ENCODE measurements at places on chromosomes 1 and 21.
A peak's percentile ranks its signal among the peaks of the same experiment; 100 is the strongest.

DNA sequence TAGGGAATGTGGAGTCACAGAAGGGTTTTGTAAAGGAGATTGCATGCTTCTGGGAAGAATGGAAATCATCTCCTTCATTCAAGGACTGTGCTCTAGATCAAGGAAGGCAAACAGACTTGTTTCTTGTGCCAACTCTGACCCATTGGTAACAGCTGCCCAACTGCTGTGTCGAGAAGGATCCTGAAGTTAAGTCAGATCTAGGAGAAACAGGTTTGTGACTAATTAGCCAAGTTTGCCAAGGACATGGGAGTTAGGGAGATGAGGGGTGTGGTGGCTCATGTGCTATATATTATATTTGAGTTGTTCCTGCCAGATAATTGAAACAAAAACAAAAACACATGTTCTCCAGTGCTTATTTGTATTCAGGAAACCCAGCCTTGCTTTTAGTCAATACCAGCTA, 251.2 kb upstream of the USP24 start:
- DNase-seq, result no peak

GRCh38 chr1:165763442-165763841, 5.2 kb downstream of the TMCO1 start:
- no peak for DNase-seq

GRCh38 chr1:52603630-52604029, 1.5 kb downstream of the GPX7 start:
- DNase-seq, result no peak

GRCh38 chr1:64291931-64292330, 88.5 kb downstream of the UBE2U start:
- no peak for DNase-seq

GRCh38 chr1:55535724-55536544, 320.8 kb upstream of the USP24 start:
- no peak for DNase-seq

GRCh38 chr21:45113543-45113942, 39.2 kb downstream of the ADARB1 start:
- no peak for DNase-seq

DNA sequence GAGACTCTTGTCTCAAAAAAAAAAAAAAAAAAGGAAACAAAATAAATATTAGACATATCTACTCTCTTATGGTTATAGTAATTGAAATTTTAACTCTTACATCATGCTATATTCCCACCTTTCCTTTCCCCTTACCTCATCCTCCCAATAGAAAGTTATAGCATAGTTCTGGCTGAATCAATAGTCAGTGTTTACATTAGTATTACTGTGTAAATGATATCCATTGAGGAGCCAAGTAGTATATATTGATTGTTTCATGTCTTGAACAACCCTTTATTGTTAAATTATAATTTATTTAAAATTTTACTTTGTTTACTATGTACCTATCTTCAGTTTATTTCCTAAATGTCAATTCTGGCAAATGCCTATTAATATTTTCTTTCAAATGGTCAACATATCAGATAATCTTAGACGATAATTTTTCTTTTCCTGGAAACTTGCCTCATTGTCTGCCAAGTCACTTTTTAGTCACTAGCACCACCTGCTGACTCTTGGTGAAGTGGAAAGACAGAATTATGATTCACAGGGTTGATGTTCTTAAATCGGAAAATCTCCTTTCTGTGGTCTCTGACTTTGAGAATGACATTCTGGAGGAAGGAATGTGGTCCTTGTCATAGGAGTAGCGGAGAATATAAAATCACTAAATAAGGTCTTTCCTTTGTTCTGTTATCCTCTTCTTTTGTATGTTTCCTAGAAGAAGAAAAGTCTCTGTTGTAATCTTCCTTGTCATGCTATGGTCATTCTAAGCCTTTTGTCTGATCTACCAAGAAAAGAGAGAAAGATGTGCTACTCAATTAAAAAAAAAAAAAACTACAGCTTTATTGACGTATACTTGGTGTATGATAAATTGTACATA, 8.6 kb downstream of the HJV start:
- DNase-seq, result peak; percentile 88

- no peak for DNase-seq
Measured at GRCh38 chr1:11571906-11572616, 82.2 kb downstream of the FBXO2 start.

GRCh38 chr1:21324368-21325141, 34.3 kb upstream of the ECE1 start:
- DNase-seq, result peak; percentile 94

DNA sequence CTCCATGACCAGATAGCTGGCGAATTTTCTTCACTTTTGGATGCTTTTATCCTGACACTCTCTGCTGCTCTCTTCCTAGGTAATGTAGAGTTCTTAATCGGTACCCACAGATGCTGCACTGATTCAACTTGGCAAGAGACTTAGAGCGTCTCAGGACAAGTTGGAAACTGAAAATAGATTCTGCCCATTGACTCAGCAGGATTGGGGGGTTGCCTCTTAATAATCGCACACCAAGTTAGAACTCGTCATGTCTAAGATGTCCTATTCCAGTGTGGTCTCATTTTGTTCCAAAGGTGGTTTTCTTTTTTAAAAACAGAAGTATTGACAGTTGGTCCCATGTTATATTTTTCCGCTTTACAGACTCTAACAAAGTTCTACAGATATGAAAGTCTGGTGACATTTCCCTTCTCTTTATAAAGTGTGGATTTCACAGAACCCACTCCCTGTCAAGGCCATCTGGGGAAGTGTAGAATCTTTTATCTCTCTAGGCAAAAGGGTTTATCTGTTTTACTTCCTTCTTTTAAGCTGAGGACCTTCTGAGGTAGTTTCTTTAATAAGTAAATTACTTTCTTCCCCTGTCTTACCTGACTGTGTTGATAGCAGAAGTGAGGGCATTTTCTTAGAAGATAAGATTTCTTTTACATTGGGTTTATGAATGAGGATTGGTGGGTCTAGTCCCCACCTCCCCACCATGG, 12.1 kb upstream of the DIPK1A start:
- no peak for DNase-seq

- no peak for DNase-seq
Measured at GRCh38 chr1:95203908-95204437, 30.0 kb upstream of the RWDD3 start.

DNA sequence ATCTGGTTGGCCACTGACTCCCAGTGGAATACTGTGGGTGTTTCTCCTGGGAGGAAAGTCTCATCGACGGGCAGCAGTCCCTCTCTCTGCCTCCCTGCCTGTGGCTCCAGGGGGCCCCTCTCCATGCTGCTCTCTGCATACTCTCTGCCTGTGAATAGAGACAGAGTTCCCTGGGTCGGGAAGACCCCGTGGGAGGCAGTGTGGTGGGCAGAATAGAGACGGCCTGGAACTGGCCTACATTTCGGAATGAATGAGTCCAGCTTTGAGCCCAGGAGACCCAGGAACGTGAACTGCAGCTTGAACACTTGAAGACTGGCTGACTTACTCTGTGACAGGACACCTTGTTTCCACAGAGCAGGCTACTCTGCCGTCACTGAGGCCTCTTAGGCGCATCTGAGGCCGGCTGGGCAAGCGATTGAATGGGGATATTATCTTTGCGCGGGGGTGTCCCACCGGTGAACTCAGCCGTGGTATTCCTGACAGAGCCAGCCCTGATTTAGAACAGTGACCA, 64.0 kb downstream of the KIF21B start:
- DNase-seq, result no peak

DNA sequence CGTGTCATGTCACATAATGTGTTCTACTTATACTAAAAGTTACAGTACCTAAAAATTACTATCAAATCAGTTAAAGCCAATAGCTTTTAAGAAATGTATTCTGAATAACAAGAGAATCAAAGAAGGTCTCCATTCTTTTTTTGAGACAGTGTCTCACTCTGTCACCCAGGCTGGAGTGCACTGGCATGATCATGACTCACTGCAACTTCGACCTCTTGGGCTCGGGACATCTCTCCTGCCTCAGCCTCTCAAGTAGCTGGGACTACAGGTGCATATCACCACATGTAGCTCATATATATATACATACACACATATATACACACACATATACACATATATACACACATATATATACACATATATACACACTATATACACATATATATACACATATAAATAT, 20.1 kb downstream of the COP1 start:
- DNase-seq, result no peak

GRCh38 chr1:19128968-19129514, 81.0 kb downstream of the UBR4 start:
- DNase-seq, result no peak

DNA sequence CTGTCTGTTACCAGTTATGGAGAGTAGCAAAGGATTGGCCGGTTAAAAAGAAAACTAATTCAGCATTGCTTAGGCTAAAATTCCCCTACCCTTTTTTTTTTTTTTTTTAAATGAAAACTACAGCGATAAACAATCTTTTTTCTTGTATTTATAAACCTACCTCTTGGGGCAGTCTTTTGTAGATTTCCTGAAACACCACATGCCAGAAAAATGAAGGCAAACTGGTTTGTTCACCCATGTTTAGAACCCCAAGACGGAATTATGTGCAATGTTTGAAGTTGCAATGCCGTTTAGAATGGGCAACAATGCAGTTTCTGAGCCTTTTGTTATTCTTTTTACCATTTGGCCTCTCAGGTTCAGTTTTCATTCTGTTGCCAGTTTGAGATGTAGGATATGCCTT, 59.1 kb downstream of the PRDM2 start:
- DNase-seq, result no peak

- peak; percentile 26 for DNase-seq
Measured at GRCh38 chr1:176619261-176619660, 156.3 kb downstream of the PAPPA2 start.

- DNase-seq, result no peak
Measured at GRCh38 chr1:202953392-202953791, 4.7 kb downstream of the ADIPOR1 start.

DNA sequence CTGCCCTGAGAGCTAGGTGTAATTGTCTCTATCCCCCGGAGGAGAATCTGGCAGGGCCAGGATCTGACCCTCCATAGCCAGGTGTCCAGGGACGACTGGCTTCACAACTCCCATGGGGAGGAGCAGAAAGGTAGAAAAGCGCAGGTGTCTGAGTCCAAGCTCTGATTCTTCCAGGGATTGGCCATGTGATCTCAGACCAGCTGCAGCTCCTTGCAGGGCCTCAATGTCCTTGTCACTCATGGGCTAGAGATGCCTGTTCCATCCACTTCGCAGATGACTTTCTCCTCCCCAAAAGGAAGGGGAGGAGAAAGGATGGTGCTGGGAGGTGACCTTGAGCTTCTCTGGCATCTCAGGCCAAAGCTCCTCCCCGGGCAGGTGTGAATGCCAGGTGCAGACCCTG, 22.7 kb downstream of the HSPG2 start:
- no peak for DNase-seq

DNA sequence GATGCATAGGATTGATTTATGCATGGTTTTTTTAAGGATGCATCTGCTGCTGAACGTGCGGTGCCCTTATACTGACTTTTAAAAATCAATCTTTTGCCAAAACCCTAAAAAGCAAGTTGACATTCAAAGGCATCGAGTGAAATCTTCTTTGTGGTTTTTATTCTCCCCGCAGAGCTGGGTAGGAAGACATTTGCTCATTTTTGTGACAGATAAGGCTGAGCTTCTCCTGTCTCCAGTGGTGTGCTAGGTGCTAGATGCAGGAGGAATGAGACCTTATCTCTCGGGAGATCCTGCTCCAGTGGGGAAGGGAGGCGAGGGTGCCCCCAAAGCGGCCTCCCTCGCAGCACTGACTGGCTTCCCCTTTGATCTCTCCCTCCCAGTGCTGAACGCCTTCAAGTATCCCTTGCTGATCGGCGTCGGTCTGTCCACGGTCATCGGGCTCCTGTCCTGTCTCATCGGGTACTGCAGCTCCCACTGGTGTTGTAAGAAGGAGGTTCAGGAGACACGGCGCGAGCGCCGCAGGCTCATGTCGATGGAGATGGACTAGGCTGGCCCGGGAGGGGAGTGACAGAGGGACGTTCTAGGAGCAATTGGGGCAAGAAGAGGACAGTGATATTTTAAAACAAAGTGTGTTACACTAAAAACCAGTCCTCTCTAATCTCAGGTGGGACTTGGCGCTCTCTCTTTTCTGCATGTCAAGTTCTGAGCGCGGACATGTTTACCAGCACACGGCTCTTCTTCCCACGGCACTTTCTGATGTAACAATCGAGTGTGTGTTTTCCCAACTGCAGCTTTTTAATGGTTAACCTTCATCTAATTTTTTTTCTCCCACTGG, 14.9 kb upstream of the CD101 start:
- no peak for DNase-seq

- peak; percentile 59 for DNase-seq
Measured at GRCh38 chr1:98203466-98203865, 282.6 kb upstream of the DPYD start.

- peak; percentile 56 for DNase-seq
Measured at GRCh38 chr1:61585714-61586113, 139.2 kb downstream of the TM2D1 start.

GRCh38 chr21:34704119-34704518, 35.3 kb downstream of the CLIC6 start:
- DNase-seq, result peak; percentile 24

- no peak for DNase-seq
Measured at GRCh38 chr1:66597500-66597899, 63.5 kb downstream of the SGIP1 start.

GRCh38 chr1:98325646-98326440, 335.7 kb upstream of the SNX7 start:
- peak; percentile 96 for DNase-seq

DNA sequence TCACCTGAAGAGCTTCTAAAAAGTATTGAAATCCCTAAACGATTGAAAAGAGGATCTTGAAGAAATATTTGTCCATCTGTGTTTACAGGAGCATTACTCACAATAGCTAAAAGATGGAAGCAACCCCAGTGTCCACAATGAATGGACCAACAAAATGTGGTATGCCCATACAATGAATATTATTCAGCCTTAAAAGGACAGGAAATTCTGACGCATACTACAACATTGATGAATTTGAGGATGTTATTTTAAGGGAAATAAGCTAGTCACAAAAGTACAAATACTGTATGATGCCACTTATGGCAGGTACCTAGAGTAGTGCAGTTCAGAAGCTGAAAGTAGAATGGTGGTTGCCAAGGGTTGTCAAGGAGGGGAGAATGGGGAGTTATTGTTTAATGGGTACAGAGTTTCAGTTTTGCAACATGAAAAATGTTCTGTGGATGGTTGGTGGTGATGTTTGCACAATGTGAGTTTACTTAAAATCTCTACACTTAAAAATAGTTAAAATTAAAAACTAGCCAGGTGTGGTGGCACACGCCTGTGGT, 37.1 kb upstream of the GADD45A start:
- DNase-seq, result no peak

GRCh38 chr21:34345091-34345871, 18.5 kb upstream of the KCNE2 start:
- peak; percentile 67 for DNase-seq

- DNase-seq, result no peak
Measured at GRCh38 chr1:199799116-199799515, 228.4 kb upstream of the NR5A2 start.

DNA sequence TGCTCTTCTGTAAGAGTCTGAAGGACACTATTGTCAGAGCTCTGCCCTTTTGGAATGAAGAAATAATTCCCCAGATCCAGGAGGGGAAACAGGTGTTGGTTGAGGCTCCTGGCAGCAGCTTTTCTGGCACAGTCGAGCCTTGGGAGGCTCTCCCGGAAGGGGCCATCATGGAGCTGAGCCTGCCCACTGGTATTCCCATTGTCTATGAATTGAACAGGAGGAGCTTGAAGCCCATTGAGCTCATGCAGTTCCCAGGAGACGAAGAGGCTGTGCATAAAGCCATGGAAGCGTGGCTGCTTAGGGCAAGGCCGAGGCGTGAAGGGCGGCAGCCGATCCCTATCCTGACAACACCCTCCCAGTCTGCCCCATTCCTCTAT, 26.6 kb downstream of the UBE4B start:
- no peak for DNase-seq

- DNase-seq, result peak; percentile 64
Measured at GRCh38 chr1:32180186-32181060, 948 bp downstream of the TXLNA start.

All from fibroblast of skin of scalp (primary cell).